ENCODE measurements at places on chromosomes 5 and 9.

GRCh38 chr9:32524892-32525708 is 896 bp downstream of the RIGI start:
- DNase-seq: no peak

DNA sequence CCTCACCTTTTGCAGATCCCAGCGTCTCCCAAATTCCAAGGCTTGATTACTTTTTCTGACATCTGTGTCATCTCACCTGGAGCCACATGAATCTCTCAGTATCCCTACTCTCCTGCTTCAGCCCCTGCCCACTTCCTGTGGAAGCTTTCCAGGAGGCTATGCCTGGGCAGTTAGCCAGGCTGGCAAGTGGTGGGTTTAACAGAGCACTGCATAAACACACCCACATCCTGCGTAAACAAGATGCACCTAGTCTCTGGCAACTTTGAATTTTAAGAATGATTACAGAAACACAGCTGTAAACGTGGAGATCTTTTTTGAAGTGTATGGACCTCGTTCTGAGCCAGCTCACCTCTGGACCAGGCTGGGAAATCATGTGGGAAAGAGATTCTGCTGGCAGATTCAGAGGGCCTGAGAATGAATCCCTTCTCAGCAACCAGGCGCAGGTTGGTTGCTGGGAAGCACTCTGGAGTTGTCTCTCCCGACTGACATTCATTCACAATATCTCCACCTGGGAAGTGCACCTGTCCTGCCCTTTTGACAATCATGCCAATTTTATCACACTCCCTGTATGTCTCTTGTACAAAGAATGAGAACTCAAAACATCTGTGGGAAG is 55.7 kb upstream of the FANCC start:
- DNase-seq: no peak

DNA sequence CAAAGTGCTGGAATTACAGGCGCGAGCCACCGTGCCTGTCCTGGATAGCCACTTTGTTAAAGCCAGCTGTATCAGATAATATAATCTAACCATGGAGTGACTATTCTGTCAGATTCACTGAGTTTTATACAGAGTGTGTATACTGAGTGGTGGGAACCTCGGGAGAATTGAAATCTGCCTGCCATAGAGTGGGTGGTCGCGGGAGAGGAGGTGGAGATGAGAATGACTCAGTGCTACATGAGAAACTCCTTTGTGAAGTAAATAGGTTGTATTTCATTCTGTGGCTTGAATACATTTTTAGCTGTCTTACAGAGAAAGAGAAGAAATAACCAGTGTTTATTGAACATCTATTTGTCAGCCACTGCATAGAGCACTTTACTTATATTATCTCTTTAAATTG is 26.4 kb downstream of the ATP6V0E1 start:
- DNase-seq: no peak

GRCh38 chr9:129307227-129307970 is 129.3 kb upstream of the IER5L start:
- DNase-seq: no peak

GRCh38 chr5:107875833-107876232 is 205.1 kb upstream of the EFNA5 start:
- DNase-seq: no peak

- no peak for DNase-seq
Measured at GRCh38 chr9:17315341-17315740, 180.5 kb downstream of the CNTLN start.

DNA sequence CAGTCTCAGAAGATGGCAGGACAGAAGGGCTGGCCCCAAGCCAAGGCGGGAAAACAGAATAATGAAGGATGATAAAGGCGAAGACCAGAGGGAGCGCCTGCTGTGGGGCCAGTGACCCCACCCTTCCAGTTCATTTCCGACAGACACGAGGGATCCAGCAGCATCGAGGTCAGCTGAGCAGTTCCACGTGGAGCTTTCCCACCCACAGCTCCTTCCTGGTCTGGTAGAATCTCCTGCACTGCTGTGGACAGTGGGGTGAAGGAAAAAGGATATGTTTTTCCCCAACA is 265.9 kb upstream of the VLDLR start:
- DNase-seq: no peak

DNA sequence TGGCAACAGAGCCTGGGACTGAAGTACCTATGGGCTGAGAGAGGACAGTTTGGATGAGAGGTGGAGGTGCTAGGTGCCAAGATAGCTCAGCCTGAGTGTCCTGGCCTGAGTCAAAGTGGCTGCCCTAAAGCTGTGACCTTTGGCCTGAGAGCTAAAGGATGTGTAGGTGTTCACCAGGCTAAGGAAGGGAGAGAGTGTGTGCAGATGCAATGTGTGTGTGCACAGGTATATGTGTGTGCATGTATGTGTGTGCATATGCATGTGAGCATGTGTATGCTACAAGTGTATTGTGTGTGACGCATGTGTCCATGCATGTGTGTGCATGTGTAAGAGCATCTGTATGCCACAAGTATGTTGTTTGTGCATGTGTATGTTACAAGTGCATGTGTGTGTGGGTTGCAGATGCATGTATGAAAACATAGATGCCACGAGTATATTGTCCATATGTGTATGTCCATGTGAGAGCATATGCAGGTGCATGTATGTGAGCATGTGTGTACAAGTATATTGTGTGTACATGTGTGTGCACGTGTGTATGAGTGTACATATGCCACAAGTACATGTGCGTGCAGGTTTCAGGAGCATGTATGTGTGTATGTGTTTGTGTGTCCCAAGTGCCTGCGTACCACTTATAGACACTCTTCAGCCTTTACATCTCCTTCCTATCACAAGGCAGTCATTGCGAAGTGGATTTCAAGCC is 102.6 kb downstream of the SH3TC2 start:
- no peak for DNase-seq

DNA sequence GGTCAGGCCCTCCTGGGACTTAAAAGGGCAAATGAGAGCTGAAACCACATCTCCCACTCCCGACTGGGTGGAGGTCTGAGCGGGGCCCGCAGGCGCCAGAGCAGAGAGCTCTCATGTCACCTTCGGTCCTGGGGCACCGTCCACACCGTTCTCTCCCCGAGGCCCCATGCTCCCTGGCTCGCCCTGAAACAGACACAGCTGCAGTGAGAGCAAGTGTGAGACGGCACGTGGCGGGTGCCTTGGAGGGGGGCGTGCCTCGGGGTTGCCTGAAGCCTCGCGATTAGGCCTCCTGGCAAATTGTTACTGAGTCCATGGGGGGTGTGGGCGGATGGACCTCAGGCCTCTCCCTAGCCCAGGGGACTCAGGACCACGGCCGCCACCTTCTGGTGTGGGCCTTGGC is 24.1 kb upstream of the PHYKPL start:
- DNase-seq: peak; percentile 87

DNA sequence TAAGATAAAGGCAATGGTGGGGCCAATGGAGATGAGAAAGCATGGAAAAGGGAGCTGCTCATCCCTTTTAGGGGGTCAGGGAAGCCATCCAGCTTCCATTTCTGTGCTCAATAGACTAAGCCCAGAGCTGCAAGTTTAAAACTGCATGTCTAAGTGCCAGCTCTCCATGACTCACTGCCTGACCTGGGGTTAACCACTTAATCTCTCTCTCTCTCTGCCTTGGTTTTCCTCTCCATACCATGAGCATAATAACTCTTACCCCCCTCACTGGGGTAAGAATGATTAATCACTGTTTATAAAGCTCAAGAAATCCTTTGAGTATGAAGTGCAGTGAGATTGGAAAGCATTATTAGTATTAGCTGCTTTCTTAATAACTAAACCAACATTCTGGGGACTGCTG is 1382.4 kb upstream of the WWC1 start:
- DNase-seq: no peak

DNA sequence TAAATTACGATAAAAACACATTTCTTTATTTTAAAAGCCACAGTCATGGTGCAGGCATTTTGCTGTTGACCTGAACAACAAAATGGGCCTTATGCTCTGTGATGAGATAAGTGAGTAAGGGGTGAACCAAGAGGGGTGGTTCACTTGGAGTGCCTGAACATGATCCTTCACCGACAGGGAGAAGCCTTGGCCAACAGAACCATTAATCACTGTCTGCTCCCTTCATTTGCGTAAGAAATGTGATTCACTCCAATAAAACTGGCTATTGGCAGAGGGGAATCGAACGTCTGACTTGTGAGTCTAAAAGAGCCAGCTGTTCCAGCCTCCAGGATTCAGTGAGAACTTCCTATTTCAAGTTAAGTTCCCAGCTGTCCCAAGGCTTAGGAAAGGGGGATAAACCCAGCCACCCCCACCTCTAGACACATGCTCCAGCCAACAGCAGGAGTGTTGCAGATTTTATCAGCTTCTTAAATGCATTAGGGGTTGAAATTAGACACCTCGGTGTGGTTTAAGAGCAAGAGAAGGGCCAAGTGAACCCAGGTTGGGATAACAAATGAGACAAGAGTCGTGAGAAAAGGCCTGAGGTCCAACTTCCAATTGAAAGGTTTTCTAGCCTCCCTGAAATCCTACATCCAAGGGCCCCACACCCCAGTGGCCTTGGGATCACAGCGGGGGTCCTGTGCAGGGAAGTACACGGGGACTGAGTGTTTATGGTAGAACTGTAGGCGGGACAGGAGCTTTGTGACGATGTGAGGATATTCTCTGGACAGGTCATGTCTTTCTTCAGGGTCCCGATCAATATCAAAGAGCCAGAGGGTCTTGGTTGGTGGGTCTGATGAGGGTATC is 131.4 kb upstream of the LHFPL2 start:
- DNase-seq: no peak

GRCh38 chr5:17951392-17952169 is 317.3 kb downstream of the TAF11L14 start:
- DNase-seq: no peak

DNA sequence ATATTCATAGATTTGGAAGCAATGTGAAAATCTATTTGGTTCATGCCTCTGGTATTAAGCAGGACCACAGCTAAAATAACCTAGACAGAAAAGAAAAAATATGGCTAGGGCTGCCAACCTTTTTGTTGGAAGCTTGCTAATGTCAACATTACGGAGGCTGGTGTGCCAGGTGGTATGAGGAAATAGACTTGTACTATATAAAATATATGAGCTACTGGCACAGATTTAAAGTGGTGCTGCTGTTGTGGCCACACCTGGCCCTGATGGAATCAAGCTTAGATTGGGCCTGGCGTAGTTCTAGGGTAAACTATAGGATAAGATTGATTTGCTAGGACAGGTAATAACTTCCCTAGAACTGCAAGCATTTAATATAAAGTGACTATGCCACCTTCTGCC is 10.6 kb upstream of the PARP8 start:
- no peak for DNase-seq

- no peak for DNase-seq
Measured at GRCh38 chr5:179060116-179061008, at the start of gene ZNF354C. ZNF354C (plus strand) TSS chr5:179060373; CDS start chr5:179062069, 1,696 bp downstream.

GRCh38 chr9:33135031-33135461 is 32.1 kb downstream of the B4GALT1 start:
- no peak for DNase-seq

DNA sequence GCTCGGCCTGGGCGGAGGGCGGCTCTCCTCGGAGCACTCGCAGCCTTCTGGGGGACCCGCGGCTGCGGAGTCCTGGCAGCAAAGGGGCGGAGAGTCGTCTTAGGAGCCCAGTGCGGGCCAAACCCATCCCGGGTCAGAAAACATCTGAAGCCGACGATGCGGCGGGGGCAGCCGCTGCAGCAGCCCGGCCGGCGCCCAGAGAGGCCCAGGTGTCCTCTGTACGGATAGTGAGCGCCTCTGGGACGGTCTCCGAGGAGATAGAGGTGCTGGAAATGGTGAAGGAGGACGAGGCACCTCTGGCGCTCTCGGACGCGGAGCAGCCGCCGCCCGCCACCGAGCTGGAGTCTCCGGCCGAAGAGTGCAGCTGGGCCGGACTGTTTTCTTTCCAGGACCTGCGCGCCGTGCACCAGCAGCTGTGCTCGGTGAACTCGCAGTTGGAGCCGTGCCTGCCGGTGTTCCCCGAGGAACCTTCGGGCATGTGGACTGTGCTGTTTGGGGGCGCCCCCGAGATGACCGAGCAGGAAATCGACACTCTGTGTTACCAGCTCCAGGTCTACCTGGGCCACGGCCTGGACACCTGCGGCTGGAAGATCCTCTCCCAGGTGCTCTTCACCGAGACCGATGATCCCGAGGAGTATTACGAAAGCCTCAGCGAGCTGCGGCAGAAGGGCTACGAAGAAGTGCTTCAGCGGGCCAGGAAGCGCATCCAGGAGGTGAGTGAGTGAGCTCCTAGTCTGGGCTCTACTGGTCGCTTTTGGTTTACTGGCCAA is 1.2 kb downstream of the JMY start:
- DNase-seq: no peak

DNA sequence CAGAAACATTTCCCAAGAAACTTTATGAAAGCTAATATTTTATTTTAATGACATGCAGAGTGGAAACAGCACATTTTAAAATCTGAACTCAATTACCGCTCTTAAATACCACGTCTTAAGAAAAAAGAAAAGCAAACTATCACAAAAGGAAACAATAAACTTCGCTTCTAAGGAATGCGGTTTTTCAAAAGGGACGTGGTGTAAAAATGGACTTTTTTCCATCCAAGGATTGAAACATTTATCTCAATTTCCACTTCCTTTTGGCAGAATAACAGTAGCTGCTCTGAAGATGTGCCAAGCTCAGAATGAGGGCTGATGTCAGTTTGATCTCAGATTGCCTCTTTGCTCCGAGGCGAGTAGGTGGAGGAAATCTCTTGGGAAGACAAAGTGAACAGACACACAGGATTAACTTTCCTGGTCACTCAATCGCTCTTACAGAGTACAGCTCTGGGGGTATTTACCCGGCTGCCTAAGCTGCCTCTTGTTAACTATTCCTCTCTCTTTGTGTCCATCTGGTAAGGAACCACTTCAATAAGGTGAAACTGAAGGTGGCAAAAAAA is 158.5 kb downstream of the TRPM6 start:
- no peak for DNase-seq

GRCh38 chr9:124347968-124348358 is 67.3 kb downstream of the PSMB7 start:
- DNase-seq: no peak

GRCh38 chr9:95167998-95168397 is 149.5 kb downstream of the FANCC start:
- peak; percentile 92 for DNase-seq

DNA sequence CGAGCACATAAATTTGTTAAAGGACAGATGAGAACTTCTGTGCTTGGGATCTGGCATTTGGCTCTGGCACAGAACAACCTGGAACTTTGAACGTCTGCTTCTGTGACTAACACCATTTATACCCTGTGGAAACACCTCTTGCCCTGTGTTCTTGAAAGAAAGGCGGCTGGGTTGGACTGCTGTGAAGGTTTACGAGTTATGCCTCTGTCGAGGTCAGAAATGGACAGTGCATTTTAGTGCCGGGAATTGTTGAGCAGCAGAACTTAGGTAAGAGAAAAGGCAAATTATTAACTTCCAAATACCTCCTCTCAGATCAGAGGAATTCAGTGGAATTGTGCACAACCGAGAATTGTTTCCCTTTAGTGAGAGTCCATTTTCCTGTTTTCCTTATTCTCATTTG is 14.1 kb upstream of the INIP start:
- DNase-seq: no peak

All from Karpas-422 (cell line).